Activated naive CD8-positive, alpha-beta T cell treated with anti-CD3 and anti-CD28 coated beads, Interleukin-2, amount 50 U/mL, for 24 hours (primary cell): ENCODE measurements at places on chromosomes 3 and 15.

GRCh38 chr3:173096994-173097785, 43.8 kb downstream of the SPATA16 start:
- no peak overlapping the region for H3K27ac ChIP-seq
- no peaks in the 10 kb centered on the region for H3K36me3 ChIP-seq
- DNase-seq = no peak
- H3K4me1 ChIP-seq = no peaks in the 10 kb centered on the region
- no peaks in the 10 kb centered on the region for H3K27me3 ChIP-seq

GRCh38 chr15:61989667-61990066, 70.6 kb downstream of the VPS13C start:
- no peaks in the 10 kb centered on the region for H3K27me3 ChIP-seq
- H3K36me3 ChIP-seq = peaks cover 48% of the 10 kb centered on the region
- no peaks in the 10 kb centered on the region for H3K4me1 ChIP-seq
- H3K27ac ChIP-seq = no peak overlapping the region
- DNase-seq = no peak

DNA sequence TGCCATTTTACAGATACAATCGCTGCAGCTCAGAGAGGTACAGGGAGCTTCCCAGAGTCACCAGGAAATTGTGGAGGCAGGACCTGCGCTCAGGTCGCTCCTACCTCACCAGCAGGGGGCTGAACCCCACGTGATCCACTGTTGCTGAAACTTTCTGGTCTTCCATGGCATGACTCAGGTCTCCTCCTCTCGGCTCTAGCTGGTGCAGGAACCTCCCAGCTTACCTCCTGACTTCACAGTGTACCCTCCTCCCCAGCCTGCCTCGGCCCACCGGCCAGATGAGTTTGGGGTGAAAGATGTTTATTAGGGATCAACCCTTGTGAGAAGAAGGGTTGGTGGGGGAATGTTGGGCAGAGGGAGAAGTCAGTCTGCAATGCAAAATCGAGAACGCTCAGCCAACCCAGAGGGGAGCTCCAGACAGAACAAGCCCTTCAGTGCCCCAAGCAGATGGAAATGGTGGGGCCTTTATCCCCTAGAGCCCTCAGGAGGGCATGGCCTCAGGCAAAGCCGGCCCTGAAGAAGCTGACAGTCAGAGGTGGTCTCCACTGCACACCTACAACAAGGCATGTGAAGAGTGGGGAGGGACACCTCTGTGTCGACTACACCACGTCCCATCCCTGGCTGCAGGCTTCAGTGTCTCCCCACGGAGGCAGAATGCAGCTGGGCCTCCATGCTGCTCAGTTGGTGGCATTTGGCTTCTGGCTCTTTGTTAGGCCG, 118.6 kb upstream of the PRR20G start:
- no peaks in the 10 kb centered on the region for H3K36me3 ChIP-seq
- H3K4me3 ChIP-seq = no peak overlapping the region
- H3K27ac ChIP-seq = no peak overlapping the region
- no peaks in the 10 kb centered on the region for H3K4me1 ChIP-seq

- DNase-seq = no peak
- H3K36me3 ChIP-seq = no peaks in the 10 kb centered on the region
- H3K4me3 ChIP-seq = no peak overlapping the region
- H3K27ac ChIP-seq = no peak overlapping the region
Measured at GRCh38 chr3:135889443-135889842, 76.1 kb upstream of the PPP2R3A start.

GRCh38 chr3:4360817-4361216, 57.6 kb downstream of the SETMAR start:
- H3K27ac ChIP-seq = no peak overlapping the region
- peaks cover 5% of the 10 kb centered on the region for H3K4me1 ChIP-seq
- H3K27me3 ChIP-seq = no peaks in the 10 kb centered on the region
- no peak overlapping the region for H3K4me3 ChIP-seq
- H3K36me3 ChIP-seq = peaks cover 2% of the 10 kb centered on the region
- DNase-seq = no peak

GRCh38 chr3:40366203-40367162, 20.5 kb upstream of the ENTPD3 start:
- no peak overlapping the region for H3K27ac ChIP-seq
- H3K4me3 ChIP-seq = no peak overlapping the region
- DNase-seq = no peak
- H3K36me3 ChIP-seq = no peaks in the 10 kb centered on the region
- H3K27me3 ChIP-seq = peaks cover 12% of the 10 kb centered on the region
